ENCODE measurements at places on chromosomes 12 and 14.

- DNase-seq, result no peak
Measured at GRCh38 chr12:96698965-96699364, 208.1 kb upstream of the NEDD1 start.

GRCh38 chr12:97017213-97017612 lies 110.2 kb downstream of the NEDD1 start:
- DNase-seq, result no peak

DNA sequence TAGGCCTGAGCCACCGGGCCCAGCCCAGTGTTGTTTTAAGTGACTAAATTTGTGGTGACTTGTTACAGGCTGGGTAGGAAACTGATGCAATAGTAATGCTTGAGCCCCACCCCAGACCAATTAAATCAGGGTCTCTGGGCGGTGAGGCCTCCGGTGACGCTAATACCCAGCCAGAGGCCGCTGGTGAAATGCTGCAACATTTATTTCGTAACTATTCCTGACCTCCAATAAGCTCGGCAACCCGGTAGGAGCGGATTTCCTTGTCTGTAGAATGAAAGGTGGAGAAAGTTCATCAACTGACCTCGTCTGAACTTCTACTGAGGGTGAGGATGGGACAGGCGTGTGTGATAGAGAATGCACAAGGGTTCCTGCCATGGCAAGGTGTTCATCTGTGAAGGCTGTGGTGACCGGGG lies 42.3 kb downstream of the FZD10 start:
- no peak for DNase-seq

- no peak for DNase-seq
Measured at GRCh38 chr12:45688183-45688582, 41.3 kb upstream of the ARID2 start.

DNA sequence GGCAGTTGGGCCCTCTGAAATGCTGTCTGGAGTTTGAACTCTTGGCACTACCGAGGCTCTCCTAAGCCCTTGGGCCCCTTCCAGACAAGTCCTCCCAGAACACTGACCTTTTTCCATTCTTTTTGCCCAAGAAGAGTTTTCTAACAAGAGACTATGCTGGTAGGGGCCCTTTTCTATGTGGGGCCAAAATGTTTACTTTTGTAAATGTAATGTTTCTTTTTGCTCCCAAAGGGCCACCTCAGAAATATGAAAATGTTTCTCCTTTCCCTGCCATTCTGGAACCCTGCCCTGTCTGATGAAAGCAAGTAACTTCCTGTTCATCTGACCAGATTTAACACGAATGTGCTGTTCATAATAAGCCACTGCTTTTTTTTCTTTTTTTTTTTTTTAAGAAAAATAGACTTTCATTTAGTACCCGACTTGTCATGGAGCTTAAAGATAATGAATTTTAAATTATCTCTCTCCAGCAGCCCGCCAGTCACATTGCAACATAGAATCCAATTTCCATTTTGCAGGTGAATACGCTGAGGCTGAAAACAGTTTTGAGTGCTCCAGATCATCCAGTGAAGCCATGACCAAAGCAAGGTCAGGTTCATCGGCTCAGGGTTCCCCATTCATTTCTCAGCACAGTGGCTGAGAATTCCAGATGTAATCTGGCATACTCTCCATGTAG lies 169.9 kb downstream of the DPF3 start:
- no peak for DNase-seq

Measured in hippocampal formation (tissue), 2 donors.